ENCODE measurements at places on chromosomes 5 and 9. TPM values are rescaled to one million over a fixed set of nuclear protein-coding genes. Genes with fewer than 3 reads are reported as not detected.

DNA sequence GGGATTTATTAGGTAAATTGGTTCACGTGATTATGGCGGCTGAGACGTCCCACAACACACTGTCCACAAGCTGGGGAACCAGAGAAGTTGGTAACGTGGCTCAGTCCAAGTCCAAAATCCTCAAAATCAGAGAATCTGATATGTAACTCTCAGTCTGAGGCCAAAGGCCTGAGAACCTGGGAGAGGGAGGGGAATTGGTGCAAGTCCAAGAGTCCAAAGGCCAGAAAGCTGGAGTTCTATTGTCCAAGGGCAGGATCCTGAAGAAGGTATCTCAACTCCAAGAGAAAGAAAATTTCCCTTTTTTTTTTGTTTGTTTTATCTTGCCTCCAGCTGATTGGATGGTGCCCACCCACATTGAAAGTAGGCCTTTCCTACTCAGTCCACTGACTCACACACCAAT is 83.8 kb downstream of the PRDM9 start:
- no peak for DNase-seq

DNA sequence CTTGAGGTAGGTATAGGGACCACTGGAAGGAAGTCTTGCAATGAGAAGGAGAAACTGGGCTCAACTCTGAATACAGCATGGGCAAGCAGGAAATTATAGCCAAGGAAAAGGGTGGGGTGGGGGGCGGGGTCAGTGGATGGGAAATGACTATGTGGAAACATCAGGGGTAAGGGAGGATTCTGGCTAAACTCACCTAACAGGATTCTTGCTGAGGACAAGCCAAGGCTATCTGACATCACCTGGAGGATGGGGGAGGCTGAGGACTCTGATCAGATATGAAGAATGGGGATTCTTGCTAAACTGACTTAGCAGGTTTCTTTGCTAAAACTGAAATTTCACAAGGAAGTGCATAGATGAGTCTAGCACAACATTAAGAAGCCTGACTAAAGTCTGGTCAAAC is 40.8 kb downstream of the CTSL start:
- no peak for DNase-seq

- no peak for DNase-seq
Measured at GRCh38 chr9:83007521-83008300, 55.2 kb downstream of the RASEF start.

DNA sequence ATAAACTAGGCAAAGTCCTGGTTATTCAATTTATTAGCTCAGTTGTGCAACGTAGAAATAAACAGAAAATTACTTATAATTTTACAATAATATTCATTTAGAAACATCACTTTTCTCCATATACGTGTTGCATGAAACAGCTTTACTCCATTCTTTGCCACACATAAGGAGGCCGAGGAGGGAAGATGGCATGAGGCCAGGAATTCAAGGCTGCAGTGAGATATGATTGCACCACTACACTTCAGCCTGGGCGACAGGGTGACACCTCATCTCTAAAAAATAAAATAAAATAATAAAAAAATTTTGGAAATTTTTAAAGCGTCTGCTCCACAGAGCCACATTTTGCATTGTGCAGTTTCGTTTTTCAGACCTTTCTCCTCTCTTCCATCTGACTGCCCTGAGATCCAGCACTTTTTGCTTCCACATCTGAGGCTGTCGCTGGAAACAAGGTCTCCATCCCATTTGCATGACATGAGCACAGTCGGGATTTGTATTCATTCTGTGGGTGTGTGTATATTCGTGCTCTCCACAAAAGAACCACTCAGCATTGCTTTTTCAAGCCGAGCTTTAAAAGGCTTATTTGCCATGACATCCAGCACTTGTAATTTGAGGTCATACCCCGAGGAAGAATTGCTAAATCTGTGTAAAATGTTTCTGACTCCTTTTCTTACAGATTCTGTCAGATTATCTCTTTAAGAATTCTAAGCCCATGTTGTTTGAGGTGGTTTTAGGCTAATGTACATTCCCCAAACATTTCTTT is 98.6 kb upstream of the MSX2 start:
- DNase-seq: no peak

COX7C gene
- total RNA-seq: 536 TPM

DNA sequence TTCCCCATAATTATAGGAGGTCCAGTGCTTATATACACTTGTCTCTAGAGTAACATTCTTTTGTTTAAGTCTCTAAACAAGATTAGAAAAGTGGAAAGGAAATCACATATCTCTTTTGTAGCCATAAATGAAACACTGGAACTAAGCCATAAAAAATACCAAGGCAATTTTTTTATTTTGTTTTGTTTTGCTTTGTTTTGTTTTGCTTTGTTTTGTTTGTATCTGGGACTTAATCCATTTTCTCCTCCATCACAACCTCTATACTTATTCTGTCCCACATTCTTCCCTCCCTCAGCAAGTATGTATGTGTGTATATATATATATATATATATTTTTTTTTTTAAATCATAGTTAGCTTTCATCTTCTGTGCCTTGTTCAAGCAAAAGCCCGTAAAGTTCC is 436.6 kb upstream of the MPDZ start:
- DNase-seq: no peak

DNA sequence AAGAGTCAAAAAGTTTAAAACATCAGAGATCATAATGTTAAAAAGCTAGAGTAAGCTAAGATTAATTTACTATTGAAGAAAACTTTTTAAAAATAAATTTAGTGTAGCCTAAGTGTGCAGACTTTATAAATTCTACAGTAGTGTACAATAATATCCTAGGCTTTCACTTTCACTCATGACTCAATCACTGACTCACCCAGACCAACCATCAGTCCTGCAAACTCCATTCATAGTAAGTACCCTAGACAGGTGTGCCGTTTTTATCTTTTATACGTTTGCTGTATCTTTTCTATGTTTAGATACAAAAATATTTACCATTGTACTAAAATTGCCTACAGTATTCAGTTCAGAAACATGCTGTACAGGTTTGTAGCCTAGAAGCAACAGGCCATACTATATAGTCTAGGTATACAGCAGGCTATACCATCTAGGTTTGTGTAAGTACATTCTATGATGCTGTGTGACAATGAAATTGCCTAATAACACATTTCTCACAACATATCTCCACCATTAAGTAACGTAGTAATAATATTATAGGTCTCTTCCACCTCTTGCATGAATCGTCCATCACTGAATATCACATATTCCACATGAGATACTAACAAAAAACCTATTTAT is 59.2 kb downstream of the MEGF9 start:
- no peak for DNase-seq

- DNase-seq: no peak
Measured at GRCh38 chr9:105359892-105360291, 87.9 kb upstream of the FSD1L start.

DNA sequence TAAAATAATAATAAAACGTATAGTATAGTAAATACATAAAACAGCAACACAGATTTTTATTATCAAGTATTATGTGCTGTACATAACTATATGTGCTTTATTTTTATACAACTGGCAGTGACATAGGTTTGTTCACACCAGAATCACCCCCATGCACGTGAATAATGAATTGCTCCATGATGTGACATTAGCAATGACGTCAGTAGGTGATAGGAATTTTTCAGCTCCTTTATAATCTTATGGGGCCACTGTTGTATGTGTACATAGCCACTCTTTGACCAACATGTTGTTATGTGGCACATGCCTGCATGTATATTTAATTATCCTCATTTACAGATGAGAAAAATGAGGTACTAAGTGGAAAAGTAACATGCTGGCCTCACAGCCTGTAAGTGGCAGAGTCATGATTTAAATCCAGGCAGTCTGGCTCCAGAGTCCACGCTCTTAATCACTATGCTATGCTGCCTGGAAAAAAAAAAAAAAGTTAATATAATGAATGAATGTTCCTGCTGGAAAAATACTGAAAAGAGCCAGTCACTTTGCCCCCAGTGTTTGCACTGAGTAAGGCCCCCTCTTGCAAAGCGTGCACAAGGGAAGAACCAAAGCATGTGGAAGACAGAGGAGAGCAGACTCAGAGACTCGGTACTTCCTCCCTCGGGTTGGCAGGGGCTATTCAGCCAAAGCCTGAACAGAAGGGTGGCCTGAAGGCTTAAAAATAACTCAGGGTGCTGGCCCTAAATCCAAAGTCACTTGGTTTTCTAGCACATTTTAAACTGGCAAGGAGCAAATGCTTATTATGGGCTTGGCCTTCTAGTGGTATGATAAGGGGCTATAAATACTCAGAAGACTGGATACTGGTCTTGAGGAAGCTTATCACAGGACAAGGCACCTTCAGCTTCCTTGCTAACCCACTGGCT is 206.8 kb downstream of the GLIS3 start:
- no peak for DNase-seq

TMEFF1 gene
- total RNA-seq: 2.2 TPM

SLC6A3 gene
- 0.05 TPM for total RNA-seq

- DNase-seq: no peak
Measured at GRCh38 chr5:108649106-108649505, 98.6 kb upstream of the FER start.

TMCO6 gene
- total RNA-seq: 18.9 TPM

ARHGAP26 gene
- 65.5 TPM for total RNA-seq

DNA sequence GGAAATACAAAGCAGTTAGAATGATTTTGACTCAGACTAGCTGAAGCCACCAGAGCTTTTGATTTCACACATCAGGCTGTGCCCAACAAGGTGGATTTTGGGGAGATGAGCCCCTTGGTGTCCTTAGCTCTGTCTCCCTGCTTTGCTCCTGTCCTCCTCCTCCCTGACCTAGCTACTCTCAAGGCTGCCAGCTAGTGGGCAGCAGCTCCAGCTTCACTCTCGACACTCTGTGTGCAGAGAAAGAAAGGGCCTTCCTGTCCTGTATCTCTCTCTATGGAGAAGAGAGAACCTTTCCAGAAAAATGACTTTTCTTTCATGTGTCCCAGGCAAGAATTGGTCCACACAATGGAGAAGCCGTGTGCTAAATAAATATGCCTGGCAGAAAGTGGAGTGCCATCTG is 446.2 kb downstream of the SEMA5A start:
- DNase-seq: no peak

- DNase-seq: no peak
Measured at GRCh38 chr5:14607104-14607503, 25.5 kb downstream of the OTULINL start.

All from Panc1 (cell line).